ENCODE measurements at places on chromosomes 5 and 9.

DNA sequence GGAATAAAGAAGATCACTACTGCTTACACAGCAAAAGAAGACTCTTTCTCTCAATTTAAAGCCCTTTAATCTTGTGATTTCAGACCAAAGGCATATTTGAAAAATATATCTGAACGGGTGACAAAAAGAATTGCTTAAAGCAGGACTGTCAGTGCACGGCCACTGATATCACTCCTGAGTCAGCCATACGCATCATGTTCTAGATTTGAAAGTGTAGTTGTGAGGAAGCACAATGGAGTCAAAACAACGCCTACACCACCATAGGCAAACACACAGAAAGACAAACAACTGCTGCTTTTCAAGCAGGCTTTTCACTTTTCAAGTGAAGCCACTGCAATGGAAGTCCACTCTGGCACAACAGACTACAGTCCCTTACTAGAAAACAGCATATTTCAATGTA lies 141.7 kb downstream of the AUH start:
- no peak for DNase-seq

DNA sequence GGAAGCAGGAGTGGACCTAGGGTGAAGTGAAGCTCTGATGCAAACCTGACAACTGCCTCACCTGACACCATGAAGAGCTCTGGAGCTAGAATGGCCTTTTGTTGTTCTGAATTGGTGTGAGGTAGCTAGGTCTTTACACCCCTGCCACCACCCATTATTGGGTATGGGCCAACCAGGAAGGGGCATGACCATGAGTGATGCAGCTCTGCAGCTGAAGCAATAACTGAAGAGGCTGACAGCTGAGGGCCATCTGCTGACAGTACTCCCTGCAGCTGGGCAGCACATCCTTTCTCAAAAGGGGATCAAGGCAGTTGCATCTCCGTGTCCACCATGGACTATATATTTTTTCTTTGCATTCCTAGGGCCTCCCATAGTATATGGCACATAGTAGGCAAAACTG lies 87.0 kb upstream of the TLE1 start:
- DNase-seq: no peak

DNA sequence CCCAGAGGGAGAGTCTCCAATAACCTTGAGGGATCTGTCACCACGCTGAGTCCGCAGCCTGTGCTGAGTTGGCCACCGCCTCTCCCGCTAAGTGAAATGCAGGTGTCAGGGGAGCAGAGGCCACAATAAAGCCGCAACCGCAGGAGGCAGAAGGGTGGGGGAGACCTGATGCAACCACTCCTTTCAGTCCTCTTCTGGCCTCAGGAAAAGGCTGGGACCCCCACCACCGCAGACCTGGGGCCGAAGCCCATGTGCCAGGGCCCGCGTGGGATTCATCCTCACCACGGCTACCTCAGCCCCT lies 576 bp downstream of the MAP1B start:
- DNase-seq: peak; percentile 86

DNA sequence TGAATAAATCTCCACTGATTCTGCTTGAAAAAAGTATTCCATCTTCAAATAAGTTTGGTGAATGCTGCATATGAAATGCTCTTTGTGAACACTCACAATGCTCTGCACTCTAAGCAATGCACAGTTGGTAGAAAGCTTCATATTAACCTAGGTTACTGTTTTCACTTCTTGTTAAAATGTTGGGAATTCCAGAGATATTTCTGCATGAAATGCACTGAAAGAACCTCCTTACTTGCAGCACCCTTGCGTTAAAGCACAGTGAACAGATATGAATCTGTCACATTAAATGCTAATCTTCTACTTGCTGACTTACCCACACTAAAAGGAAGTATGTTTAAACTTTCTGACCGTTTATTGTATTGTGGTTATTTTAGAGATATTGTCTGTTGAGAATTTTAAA lies 584.1 kb upstream of the NUDT12 start:
- peak; percentile 3 for DNase-seq

DNA sequence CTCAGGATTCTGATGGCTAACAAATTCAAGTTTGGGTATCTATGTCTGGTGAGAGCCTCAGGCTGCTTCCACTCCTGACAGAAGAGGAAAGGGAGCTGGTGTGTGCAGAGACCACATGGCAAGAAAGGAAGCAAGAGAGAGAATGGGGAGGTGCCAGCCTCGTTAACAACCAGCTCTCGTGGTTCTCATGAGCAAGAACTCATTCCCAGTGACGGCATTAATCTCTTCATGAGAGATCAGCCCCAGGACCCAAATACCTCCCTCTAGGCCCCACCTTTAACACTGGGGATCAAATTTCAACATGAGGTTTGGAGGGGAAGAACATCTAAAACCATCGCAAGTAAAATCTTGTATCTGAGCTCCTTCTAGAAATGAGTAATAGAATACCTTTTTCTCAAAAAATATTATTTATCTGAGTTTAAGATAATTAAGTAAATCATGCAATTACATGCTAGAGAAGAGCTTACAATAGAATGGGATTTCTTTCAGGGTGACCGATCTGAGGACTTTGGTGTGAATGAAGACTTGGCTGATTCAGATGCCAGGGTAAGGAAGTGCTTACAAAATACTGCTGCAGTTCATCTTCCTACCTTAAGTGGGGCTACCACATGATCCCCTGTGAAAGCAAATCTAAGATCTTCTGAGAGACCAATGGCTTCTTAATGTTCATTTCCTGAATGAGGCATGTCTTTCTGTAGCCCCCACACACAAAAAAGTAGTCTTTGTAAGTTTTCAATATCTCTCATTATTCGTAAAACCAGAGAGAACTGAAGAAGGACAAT lies 11.5 kb downstream of the ANXA1 start:
- DNase-seq: no peak

GRCh38 chr9:27404661-27405060 lies 107.7 kb upstream of the EQTN start:
- no peak for DNase-seq

DNA sequence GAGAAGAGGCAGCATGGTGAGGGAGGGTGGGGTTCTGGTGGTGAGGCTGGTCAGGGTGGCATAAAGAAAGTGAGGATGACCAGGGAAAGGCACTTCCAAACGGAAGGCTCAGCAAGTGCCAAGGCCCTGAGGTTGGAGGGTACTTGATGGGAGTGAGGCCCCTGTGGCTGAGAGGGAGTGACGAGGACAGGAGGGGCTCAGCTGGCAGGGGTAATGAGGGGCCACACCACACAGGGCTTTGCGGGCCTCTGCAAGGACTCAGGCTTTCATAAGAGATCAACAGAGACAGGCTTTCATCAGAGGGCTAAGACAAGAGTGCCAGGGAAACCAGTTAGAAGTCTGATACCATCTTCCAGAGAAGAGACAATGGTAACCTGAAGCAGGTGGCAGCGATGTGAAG lies 23.6 kb downstream of the ARPC5L start:
- DNase-seq: no peak

- DNase-seq: no peak
Measured at GRCh38 chr9:74681906-74682305, 184.8 kb downstream of the RORB start.

DNA sequence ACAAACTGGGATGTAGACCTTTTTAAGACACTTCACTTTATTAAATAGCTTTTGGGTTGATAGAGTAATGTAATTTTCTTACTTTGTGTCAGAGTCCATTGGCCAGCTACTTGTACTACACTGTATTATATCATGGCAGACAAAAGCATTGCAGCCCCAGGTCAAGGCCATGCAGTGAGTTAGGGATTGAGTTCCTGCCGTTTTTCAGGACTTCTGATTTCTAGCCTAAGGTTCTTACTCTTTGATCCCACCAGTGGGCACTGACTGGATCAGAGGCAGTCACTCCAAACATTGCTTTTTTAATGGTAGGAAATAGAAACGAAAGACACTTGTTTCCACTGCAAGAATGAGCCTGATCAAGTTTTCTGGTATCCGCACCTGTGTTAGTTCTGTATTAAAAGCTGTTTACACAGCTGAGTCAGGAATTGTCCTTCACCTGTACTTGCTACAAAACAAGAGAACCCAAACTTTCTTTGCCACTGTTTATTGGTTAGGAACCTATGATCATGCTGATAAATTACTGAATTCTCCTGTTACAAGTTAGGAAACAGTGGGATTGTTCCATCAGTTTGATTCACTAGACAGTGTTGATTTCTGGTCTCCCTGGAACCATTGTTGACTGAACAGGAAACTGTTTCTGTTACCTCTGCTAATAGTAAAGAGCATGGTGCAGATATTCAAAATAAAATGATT lies 22.1 kb downstream of the LRRC70 start:
- DNase-seq: no peak

DNA sequence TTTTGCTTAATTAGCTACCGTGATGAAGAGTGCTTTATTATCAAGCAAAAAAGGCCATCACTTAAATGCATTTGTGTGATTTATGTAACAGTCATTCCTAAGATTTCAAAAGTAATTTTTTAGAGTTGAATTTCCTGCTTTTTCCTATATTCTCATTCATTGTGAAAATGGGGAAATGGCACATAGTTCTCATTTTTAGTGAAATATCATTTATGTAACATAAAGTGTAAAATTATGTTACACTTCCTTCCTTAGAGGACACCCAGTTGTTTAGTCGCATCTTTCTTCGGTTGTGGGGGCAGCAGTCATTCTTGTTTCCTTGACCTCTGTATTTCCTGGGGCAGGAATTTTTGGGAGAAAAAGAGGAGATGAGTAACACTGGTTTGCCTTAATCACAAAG lies 142.8 kb downstream of the MAST4 start:
- no peak for DNase-seq

DNA sequence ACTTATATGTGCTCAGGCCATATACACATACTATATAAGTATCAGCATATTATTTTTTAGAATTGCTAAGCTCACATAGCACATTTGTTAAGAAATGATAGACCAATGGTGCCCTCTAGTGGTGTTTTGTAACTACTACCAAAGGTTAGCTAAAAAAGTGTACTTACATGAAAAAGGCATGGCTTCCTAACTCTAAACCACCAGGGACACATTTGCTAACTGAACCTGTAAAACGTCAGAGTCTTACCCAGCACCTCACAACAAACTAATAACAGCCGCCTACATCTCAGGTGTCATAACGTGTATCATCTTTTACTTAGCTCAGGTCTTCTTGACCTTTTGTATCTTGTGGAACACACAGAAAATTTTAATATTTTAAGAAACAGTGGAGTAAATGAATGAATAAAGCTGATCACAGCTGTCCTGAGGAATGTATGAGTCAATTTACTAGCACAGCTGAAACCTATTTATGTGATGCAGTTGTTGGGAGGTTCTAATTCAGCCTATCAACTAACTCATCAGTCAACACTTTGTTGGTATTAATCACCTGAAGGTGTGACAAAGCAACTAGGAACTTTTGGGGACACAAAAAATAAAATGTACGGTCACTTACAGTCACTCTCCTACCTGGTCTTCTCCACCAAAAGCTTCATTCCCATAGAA lies 72.9 kb downstream of the BAAT start:
- DNase-seq: peak; percentile 34

DNA sequence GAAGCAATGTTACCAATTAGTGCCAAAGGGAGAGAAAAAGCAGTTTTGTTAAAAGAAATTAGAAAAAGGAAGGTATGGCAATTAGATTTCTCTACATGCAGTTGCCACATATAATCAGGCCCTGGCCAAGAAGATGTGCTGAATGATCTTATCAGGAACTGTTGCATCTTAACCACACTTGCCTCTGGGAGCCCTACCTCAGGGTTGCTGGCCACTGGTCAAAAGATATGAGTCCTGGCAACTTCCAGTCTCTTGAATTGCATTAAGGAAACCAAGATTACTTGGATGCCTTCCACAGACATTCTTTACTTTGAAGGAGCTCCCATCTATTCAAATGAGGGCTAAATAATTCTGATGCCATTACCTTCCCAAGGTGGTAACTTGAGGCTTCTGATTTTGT lies 60.4 kb downstream of the TNC start:
- no peak for DNase-seq

- DNase-seq: no peak
Measured at GRCh38 chr9:13719446-13719845, 440.0 kb upstream of the MPDZ start.

GRCh38 chr5:113612060-113612496 lies 98.6 kb downstream of the YTHDC2 start:
- peak; percentile 60 for DNase-seq

DNA sequence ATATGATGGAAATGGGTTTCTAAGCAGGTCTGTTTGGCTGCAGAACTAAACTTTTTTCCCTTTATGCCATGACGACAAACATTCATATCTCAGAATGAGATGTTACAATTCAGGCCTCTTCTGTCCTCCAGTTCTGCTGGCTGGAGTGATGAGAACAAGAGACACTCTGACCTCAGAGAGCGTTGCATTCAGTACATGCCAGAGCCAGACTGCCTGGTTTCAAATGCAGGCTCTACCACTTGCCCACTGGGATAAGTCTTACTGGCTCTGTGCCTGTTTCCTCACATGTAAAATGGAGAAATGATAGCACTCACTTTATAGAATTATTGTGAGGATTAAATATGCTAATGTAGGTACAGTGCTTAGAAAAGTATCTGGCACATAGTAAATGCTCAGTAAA lies 24.8 kb upstream of the TOMM5 start:
- DNase-seq: no peak

DNA sequence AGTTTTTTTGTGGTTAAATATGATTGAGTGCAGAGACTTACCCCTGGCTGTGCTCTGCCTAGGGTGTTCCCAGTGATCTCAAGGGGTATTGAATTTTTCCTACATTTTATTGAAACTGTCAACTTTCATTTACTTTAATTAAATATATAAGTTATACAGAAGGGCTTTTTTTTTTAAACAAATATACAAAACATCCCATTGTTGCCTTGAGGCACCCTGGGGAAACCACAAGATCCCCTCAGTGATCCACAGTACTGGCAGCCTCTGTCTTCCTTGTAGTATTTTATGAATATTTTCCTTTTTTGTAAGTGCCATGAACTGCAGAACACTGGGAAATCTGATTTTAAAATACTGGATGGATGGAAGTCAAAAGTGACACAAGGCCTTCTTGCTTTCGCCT lies 123.7 kb downstream of the TLE1 start:
- no peak for DNase-seq

DNA sequence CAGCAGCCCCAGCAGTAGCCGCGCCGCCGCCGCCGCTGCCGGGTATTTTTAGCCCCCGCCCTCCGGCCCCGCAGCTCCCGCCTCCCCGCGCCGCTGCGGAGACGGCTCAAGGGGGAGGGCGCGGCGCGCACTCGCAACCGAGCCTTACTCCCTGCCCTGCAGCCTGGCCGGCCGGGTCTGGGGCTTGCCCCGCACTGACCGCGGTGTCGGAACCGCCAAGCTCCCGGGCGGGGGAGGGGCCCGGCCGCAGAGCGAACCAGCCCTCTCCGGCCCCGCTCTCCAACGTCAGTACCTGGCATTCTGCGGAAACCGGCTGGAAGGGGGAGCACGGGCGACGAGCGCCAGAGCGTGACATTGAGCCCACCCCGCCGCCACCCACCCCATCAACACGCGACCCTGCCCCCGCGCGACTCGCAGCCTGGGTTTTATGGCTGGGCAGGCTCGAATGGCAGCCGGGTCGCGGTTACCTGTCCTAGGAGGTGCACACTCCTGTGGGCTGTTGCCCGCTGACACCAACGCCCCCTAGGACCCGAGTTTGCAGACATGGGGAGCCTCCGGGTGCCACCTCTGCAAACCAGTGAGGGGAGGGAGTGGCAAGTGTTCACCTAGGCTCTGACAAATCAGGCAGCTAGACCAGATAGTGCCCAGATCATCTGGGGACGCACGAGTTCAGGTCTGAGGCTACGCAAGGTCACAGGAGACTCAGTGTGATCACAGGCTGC lies at the start of gene ACSL6:
Gene ACSL6 (minus strand): TSS at position 37 of the 722 bp plus-strand sequence. CDS start 105 bp downstream, outside the sequence.
- peak; percentile 62 for DNase-seq

GRCh38 chr9:131397100-131397790 lies 3.4 kb downstream of the PRRC2B start:
- DNase-seq: no peak
